ENCODE measurements at places on chromosomes 12 and 14. TPM values are rescaled to one million over a fixed set of nuclear protein-coding genes. Genes with fewer than 3 reads are reported as not detected.

GRCh38 chr12:127307528-127307927 is 959.4 kb upstream of the TMEM132C start:
- no peak for DNase-seq

The AQP2 gene
- not detected for total RNA-seq

The GPHN gene
- 25.0 TPM for total RNA-seq

The CYP46A1 gene
- 3.0 TPM for total RNA-seq

- no peak for DNase-seq
Observed at GRCh38 chr12:105985383-105985782, 153.4 kb downstream of the NUAK1 start.

DNA sequence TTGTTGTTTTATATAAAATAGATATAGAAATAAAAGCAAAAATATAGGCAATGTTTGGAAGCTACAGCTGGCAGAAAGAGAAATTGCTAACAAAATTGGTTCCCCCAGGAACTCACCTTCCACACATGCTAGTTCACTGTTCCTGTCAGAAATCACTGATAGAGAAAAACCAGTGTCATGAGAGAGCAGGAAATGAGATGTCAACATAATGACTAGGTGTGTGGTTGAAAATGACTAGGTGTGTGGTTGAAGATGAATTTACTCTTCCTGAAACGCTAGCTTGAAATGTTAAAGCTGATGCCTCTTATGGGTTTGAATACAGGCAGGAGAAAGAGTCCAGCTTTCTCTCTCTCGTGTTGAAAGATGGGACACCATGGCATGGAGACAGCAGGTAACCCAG is 216.3 kb downstream of the C12orf42 start:
- DNase-seq = no peak

GRCh38 chr12:68007466-68007865 is 18.2 kb downstream of the IFNG-AS1 start:
- no peak for DNase-seq

- DNase-seq = no peak
Observed at GRCh38 chr14:78103271-78103670, 66.9 kb upstream of the NRXN3 start.

The LRCOL1 gene
- not detected for total RNA-seq

GRCh38 chr12:18383203-18383602 is 121.9 kb downstream of the PIK3C2G start:
- no peak for DNase-seq

GRCh38 chr12:122079033-122079531 is 526 bp downstream of the MLXIP start:
- DNase-seq = no peak

DNA sequence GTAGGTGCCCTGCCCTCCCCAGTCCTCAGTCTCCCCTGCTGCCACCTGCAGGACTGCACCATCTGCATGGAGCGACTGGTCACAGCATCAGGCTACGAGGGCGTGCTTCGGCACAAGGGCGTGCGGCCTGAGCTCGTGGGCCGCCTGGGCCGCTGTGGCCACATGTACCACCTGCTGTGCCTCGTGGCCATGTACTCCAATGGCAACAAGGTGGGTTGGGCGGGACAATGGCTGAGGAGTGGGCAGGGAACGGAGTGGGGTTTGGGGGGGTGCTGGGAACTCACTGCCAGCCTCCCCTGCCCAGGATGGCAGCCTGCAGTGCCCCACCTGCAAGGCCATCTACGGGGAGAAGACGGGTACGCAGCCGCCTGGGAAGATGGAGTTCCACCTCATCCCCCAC is 38.2 kb downstream of the DTX1 start:
- DNase-seq = no peak

DNA sequence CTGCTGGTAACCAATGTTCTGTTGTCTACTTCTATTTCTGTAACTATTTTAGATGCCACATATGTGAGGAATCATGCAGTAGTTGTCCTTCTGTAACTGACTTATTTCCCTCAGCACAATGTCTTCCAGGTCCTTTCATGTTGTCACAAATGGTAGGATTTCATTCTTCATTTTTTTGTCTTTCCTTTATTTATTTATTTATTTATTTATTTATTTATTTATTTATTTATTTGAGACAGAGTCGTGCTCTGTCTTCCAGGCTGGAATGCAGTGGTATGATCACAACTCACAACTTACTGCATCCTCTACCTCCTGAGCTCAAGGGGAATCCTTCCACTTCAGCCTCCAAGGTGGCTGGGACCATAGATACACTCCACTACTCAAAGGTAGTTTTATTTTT is 288.2 kb downstream of the PPFIA2 start:
- DNase-seq = no peak

The C1RL gene
- total RNA-seq = 10.9 TPM

DNA sequence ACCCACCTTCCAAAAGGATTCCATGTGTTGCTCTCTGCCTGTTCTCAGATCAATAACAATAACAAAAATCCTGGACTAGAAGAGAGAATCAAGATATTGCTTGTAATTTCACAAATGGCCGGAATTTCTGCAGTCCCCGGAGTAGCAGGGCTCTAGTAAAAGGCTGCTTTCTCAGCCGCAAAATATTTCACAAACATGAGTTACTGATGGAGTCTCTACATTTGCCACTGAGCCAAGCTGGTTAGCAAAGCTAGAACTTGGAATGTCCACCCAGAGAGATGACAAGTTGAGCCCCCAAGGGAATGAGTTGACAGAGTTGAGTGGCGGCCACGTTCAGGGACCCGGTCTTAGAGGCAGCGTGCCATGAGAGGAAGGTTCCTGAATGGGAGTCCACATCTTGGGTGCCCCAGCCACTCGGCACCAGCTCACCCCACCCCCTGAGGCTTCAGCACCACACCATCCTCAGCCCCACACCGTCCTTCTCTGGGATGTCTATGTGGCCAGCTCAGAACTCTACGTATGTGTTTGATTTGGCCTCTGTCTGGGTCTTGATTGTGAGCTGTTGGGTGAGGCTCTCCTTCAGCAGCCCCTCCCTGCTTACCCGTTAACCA is 15.9 kb downstream of the FBLN5 start:
- DNase-seq = no peak

DNA sequence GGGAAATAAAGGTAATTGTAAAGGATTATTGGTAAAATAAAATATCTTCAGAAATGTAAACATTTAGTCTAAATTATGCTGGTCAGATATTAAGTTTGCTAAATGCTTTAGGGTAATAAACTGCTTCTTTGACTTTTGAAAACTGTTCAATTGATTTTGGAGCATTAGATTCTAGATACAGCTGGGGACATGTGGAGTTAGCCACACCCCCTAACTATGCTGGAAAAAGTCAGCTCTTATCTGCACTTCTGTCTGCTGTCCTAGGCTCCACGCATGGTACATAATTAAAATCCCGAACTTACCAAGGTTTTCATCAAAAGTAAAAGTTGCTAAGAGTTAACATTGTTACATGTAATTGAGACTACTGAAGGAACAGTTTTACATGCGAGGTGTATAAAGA is 78.8 kb downstream of the ITPR2 start:
- DNase-seq = no peak

GRCh38 chr12:131733874-131734273 is 23.0 kb downstream of the SFSWAP start:
- DNase-seq = no peak

GRCh38 chr12:49562831-49563230 is 5.1 kb downstream of the MCRS1 start:
- DNase-seq = peak; percentile 17

The EXOC3L4 gene
- 0.42 TPM for total RNA-seq

The NFATC4 gene
- total RNA-seq = 21.7 TPM

GRCh38 chr12:13116259-13116658 is 12.8 kb upstream of the GSG1 start:
- peak; percentile 37 for DNase-seq

The CRIP1 gene
- 59.4 TPM for total RNA-seq

- DNase-seq = no peak
Observed at GRCh38 chr14:67413806-67414769, 2.1 kb upstream of the PLEK2 start.

GRCh38 chr12:101474711-101475386 is at the start of gene SPIC:
Gene SPIC (plus strand): TSS chr12:101475336. CDS start chr12:101476905, 1,569 bp downstream.
- DNase-seq = no peak

The GLIPR1L2 gene
- total RNA-seq = 1.3 TPM

- no peak for DNase-seq
Observed at GRCh38 chr12:120703311-120703942, 6.8 kb upstream of the UNC119B start.

DNA sequence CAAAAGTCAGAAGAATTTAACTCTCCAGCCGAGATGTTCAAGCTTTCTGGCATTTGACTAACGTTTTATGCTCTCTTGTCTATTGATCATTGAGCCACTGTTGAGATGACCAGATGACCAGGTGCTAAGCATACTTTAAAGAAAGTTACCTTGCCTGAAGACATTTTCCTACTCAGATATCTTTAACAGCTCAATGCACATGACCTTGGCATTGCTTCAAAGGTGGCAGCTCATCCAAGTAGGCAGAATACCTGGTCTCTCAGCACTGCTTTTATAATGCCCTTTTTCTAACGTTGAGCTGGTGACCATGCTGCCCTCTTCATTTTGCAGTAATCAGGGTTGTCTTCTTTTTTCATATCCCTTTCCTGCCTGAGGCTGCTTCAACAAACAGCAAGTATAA is 358.1 kb downstream of the RAD51B start:
- no peak for DNase-seq

The KRT83 gene
- not detected for total RNA-seq

GRCh38 chr14:71230897-71231296 is 323.6 kb downstream of the PCNX1 start:
- DNase-seq = no peak
